ENCODE measurements at places on chromosomes 7 and 10.

DNA sequence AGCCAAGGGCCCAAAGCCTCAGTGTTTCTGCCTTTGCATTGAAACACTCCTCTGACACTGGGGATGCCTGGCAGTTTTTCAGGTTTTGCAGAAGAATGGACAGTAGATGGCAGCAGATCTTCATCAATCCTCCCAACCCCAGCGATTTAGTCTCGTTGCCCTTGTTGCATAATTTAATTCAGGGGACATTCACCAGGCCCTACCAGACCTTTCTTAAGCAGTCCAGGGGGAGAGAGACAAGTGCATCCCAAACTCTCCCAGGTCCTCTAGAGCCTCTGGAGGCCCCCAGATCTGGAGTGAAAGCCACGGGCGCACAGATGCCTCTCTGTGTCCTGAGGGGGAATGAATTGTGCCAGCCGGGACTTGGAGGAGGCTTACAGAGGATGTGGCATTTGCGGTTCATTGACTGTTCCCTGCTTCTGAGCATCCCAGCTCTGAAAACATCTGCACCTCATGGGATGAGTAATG, 29.6 kb downstream of the MINDY4 start:
- no peak for DNase-seq

DNA sequence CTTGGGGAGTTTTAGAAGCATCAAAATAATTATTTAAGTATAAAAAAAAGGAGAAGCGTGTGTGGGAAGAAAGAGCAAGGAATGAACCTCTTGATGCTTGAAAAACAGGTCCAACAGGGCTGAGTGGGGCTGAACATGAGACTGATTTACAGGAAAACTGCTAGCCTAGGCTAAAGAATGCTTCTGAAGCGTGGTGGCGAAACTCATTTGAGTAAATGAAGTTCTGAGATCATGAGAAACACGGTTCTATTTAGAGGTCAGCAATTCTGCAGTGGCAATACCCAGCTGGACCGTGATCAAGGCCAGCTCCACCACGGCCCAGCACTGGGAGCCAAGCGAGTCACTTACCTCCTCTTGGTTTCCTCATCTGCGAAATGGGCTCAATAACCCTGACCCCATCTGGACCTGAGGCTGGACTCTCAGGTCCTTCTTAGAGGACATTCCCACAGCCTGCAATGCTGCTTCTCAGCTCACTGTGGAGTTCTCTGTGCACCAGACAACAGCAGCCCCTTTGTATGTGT, 140.1 kb upstream of the ADAM12 start:
- DNase-seq = no peak

GRCh38 chr7:128021366-128021765, 9.9 kb downstream of the LRRC4 start:
- no peak for DNase-seq

DNA sequence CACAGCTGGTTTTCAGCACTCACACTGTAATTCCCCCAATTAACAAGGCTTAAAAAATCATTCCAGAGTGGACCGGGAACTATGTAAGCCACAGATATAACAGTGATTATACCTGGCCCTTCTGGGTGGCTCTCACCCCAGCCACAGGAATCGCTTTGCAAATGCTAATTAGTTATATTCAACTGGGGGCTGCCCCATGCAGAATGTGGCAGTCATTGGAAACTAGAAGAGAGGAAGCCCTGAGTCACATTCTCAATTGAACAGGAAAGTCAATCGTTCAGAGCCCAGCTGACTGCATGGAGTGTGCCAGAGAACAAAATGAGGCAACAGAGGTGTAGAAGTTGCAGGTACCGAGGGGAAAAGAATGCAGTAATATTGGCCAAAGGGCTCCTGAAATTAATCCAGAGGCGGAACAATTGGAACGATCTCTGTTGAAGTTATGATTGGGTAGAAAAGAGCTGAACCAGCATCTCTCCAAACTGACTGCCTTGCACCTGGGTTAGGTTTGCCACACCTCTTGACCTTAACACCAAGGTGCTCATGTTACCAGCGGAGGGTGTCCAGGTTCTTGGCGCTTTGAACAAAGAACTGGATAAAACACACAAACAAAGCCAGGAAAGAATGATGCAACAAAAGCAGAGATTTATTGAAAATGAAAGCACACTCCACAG, 909.7 kb upstream of the AUTS2 start:
- no peak for DNase-seq

GRCh38 chr10:31974434-31975124, 45.9 kb upstream of the ARHGAP12 start:
- no peak for DNase-seq

DNA sequence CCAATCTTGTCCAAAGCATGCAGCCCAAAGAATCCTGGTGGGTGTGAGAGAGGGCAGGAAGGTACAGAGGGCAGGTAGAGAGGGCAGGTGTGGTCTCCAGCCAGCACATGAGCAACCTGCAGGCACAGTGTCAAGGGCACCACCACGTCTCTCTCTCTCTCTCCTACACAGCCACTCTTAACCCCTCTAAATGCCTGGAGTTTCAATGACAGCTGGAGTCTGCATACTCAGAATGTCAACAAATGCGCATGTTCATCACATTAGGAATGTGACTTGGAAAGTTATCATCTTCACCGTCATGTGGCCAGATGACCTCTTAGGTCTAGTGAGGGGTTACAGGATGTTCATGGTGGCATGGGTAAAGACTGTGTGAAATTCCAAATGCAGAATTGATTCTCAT, 456.8 kb downstream of the SORCS1 start:
- no peak for DNase-seq

DNA sequence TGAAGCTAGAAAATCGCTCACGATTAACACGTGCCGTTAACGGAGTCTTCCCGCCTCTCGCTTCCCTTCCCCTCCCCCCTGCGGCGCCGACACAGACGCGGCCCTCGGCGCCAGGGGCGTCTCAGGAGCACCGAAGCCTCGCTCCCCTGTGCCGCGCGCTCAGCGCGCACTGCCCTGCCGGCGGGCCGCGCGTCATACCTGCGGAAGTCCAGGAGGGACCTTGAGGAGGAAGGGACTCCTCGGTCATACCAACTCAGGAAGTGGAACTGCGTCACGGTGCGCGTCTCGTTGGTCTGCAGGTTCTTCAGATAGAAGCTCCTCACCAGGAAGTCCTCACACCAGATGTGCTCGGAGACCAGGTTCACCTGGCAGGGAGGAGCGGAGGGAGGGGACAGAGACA, 239.6 kb downstream of the DNAJB6 start:
- DNase-seq = peak; percentile 18

DNA sequence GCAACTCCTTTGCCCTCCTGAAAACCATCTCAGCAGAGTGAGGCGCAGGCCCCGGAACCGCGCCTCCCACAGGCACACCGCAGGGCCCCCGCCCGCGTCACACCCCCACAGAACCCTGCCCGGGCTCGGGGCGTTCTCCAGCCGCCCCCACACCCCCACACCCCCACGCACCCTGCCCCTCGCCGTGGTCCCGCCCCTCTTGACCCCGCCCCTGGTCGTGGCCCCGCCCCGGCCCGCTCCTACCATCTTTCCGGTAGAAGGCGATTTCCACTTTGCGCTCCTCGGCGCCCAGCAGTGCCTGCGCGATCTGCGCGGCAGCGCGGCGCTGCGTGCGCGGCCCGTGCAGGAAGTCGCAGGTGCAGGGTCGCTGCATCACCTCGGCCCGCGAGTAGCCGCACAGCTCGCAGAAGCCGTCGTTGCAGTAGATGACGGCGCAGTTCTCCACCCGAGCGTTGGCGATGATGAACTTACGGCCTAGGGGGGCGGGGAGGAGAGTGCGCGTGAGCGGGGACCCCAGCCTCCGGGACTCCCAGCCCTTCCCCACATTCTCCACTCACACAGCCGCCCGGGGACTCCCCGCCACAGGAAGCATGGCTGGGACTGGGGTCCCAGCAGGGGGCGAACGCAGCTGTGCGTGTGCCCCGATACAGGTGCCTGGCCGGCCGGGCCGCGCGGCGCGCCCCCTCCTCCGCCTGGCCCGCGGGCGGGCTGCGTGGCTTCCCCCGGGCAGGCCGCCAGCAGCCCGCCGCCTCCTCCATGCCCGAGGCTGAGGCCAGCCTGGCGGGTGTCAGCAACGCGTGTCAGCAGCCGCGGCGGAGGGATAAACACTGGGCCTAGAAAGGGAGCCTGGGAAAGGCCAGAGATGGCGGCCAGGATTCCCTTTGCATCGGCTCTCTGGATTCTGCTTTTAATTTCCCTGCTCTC, 3.4 kb downstream of the KCNH2 start:
- DNase-seq = peak; percentile 70

GRCh38 chr7:152735443-152736004, 24.0 kb upstream of the ACTR3B start:
- DNase-seq = no peak

GRCh38 chr10:26323219-26323618, 106.6 kb downstream of the GAD2 start:
- no peak for DNase-seq

GRCh38 chr10:103280031-103280430, 3.1 kb downstream of the INA start:
- DNase-seq = no peak

DNA sequence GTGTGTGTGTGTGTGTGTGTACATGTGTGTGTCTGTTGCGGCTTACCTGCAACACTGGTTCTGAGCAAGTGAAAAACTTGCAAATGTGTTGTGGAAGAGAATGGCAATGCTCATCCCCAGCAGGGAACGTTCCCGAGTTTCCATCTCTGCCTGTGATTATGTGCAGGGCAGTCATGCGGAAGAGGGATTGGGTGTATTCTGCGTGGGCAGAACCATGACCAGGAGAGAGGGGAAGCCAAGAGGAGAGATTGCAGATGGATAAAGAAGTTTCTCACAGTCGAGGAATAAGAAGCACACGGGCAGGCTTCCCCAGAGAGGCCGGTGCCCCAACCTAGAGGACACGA, 99.9 kb downstream of the CTBP2 start:
- DNase-seq = no peak

GRCh38 chr10:111177379-111177778, 100.5 kb downstream of the ADRA2A start:
- DNase-seq = no peak

- DNase-seq = no peak
Measured at GRCh38 chr7:1567896-1568510, 1.8 kb downstream of the PSMG3 start.

DNA sequence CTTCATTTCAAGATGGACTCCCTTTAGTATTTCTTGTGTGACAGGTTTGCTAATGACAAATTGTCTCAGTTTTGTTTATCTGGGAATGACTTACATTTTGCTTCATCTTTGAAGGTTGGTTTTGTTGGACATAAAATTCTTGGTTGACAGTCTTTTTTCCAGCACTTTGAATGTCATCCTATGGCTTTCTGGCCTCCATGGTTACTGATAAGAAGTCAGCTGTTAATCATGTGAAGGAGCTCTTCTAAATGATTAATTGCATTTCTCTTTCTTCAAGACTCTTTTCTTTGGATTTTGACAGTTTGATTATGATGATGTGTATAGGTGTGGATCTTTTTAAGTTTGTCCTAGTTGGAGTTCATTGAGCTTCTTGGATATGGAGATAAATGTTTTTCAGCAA, 26.9 kb upstream of the HHEX start:
- DNase-seq = no peak

DNA sequence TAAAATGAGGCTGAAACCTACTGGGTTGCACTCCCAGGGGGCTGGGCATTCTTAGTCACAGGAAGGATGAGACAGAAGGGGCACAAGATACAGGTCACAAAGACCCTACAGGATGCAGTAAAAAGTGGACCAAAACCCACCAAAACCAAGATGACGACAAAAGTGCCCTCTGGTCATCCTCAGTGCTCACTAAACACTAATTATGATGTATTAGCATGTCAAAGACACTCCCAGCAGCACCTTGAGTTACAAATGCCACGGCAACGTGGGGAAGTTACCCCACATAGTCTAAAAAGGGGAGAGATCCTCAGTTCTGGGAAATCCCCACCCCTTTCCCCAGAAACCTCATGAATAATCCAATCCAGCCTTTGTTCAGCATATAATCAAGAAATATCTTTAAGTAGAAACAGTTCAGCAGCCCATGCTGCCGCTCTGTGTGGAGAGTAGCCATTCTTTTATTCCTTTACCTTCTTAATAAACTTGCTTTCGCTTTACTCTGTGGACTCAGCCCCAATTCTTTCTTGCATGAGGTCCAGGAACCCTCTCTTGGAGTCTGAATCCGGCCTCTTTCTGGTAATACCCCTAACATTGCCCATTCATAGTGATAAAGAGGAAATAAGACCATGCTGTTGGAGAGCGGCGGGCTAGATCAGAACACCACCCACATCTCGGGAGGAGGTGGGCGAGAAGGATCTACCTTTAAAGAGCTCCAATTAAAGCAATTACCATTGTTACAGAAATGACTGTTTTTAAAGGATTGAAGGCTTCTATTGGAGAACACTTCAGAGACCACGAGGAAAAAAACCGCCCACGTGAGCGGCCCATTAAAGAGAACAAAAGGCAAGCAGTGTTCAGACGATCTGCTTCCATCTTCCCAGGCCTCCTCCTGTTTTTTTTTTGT, 170.9 kb downstream of the USP6NL start:
- DNase-seq = no peak

- DNase-seq = no peak
Measured at GRCh38 chr10:84563355-84563754, 235.0 kb downstream of the CCSER2 start.

DNA sequence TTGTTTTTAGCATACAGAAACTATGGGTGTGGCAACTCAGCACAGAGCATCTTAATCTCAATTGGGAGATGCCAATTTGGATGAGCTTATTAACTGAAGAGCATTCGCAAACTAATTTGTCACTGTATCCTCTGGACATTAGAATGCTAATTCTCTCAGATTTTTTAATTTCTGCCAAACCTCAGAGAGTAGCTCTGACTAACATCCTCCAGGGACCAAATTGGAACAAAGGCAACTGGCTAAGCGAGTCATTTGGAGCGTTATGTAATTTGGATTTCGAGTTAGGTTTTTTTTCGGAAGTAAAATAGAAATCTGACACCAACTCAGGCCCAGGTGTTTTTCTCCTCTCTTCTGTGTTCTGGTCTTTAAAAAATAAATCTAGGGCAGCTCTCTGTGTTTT, 201.9 kb downstream of the BMPER start:
- no peak for DNase-seq

GRCh38 chr10:98361131-98362025, 53.6 kb downstream of the PYROXD2 start:
- no peak for DNase-seq

GRCh38 chr7:101875283-101875846, 57.9 kb downstream of the CUX1 start:
- DNase-seq = no peak

- no peak for DNase-seq
Measured at GRCh38 chr10:34498821-34499220, 316.3 kb downstream of the PARD3 start.

DNA sequence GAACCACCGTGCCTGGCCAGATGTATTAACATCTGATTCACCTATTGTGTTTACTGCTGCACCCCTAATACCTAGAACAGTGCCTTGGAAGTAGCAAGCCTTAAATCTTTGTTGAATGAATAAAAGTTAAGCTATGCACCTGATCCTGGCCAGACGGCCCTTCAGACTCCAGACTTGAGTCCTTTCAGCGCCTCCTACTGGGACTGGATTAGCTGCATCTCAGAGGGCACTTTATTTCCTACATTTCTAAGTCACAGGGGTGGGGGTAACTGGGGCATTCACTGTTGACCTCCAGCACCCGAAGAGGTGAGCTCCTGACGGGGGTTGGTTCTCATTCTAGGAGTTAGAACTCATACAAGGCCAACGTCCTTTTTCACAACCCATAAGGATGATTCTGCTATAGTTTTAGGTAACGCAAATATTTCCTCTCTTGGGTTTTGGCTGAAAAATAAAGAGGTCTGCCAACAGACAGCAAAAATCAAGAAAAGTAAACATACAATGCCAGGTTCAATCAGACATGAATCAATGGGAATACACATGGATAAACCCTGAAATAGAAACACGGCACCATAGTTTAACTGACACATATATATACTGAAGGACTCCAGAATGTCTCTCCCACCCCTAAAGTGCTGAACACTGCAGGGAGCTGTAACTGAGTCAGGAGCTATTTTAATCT, 48.0 kb upstream of the DLG5 start:
- no peak for DNase-seq

GRCh38 chr10:118701529-118702323, 53.0 kb downstream of the CACUL1 start:
- DNase-seq = no peak

Data from stimulated activated CD8-positive, alpha-beta memory T cell treated with anti-CD3 and anti-CD28 coated beads, Interleukin-12 subunit alpha, Interleukin-12 subunit beta, amount 100 ng/mL, for 1 hour (primary cell).